ENCODE measurements at places on chromosomes 1 and 21.

DNA sequence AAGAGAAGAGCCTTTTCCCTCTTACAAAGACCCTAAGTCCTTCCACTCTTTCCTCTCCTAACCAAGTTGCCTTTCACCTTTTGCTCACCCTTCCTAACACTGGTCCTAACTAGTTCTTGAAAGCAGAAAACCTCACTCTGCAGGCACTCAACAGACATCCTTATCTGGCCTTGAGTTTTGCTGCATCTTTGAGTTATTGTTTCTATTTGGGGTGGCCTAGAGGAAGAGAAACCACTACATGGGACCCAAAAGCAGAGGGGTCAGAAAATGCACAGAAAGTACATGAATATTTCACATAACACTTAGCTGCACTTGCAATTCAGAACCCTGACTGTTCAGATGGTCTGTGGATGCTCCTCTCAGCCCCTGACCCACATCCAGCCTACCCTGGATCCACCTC lies 178.3 kb upstream of the SYT6 start:
- peaks cover 3% of the 10 kb centered on the region for H3K27me3 ChIP-seq
- H3K36me3 ChIP-seq, result no peaks in the 10 kb centered on the region
- no peaks in the 10 kb centered on the region for H3K4me1 ChIP-seq
- DNase-seq, result no peak
- no peak overlapping the region for H3K27ac ChIP-seq
- no peak overlapping the region for H3K4me3 ChIP-seq

DNA sequence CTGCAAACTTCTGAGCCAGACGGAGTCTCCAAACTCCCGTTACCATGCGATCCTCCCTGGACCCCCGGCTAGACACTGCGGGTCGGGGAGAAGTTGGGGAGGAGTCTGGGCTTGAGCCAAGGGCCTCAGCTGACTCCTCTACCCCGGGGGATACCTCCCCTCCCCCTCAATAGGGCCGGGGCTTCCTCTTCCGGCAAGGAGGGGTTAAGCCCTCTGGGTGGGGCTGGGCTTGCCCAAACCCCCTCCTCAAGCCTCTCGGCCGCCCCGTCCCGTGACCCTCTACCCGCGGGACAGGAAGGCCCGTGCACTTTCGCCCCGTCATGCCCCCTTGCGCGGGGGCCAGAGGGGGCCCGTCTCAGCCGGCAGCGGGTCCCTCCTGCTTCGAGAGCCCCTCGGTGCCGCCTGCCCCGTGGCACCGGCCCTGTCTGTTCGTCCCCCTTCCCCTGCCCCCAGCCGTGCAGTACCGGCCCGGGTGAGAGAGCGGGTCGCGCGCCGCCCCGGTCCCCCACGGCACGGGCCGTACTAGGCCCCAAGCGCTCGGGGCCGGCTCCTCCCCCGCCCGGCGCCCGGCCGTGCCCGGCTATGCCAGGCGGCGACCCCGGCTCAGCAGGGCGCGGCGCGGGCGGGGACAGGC lies 652 bp downstream of the ARL8A start:
- H3K36me3 ChIP-seq, result no peaks in the 10 kb centered on the region
- peak overlapping the region; percentile 90 for H3K27ac ChIP-seq
- peak overlapping the region; percentile 89 for H3K4me3 ChIP-seq
- peak; percentile 36 for DNase-seq
- H3K27me3 ChIP-seq, result peaks cover 11% of the 10 kb centered on the region

- no peak for DNase-seq
- H3K4me3 ChIP-seq, result peak overlapping the region; percentile 86
- peak overlapping the region; percentile 94 for H3K27ac ChIP-seq
Observed at GRCh38 chr1:184973272-184974055, 844 bp downstream of the NIBAN1 start.

GRCh38 chr1:180028864-180029263 lies 74.3 kb downstream of the CEP350 start:
- H3K36me3 ChIP-seq, result peaks cover 17% of the 10 kb centered on the region
- H3K27me3 ChIP-seq, result no peaks in the 10 kb centered on the region
- no peak overlapping the region for H3K27ac ChIP-seq
- DNase-seq, result no peak

DNA sequence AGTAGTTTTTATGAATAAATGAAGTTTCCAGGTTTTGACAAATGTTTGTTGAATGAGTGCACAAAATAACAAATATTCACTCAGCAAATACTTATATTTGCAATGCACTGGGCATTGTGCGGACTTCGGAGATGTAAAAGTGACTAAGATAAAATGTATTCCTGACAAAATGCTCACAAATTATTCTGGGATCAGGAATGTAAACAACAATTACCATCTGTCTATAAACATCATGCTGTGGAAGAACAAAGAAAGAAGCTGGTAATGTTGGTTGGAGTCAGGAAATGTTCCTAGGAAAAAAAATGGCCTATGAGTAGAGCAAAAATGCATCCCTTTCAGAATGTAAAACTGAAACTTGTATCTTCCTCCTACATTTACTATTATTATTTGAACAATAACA lies 68.5 kb downstream of the CRB1 start:
- H3K36me3 ChIP-seq, result no peaks in the 10 kb centered on the region
- no peak for DNase-seq
- H3K27me3 ChIP-seq, result no peaks in the 10 kb centered on the region
- H3K4me3 ChIP-seq, result no peak overlapping the region
- no peaks in the 10 kb centered on the region for H3K4me1 ChIP-seq

GRCh38 chr1:73771396-73771795 lies 426.6 kb downstream of the LRRIQ3 start:
- no peak overlapping the region for H3K4me3 ChIP-seq
- no peaks in the 10 kb centered on the region for H3K36me3 ChIP-seq
- H3K27ac ChIP-seq, result no peak overlapping the region
- no peak for DNase-seq
- peaks cover 2% of the 10 kb centered on the region for H3K4me1 ChIP-seq

GRCh38 chr1:85546748-85547147 lies 33.8 kb upstream of the CCN1 start:
- H3K4me1 ChIP-seq, result peaks cover 13% of the 10 kb centered on the region
- no peak for DNase-seq
- no peak overlapping the region for H3K27ac ChIP-seq
- H3K27me3 ChIP-seq, result no peaks in the 10 kb centered on the region

DNA sequence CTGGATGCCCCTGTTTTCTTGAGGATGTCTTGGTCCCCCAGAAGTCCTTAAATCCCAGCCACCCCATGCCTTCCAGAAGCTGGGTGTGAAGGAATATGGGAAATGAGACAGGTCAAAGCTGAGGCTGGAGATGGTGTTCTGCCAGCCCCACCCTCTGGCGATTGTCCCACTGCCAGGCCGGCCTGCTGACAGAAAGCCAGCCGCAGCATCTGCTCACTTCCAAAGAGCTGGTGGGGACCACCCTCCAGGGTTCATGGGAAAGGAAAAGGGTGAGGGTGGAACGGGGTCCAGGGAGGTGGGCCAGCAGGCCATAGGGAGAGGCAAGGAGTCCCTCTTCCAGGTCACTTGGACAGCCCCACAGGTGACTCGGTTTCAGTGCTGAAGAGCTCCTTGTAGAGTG lies 1.9 kb upstream of the LINGO4 start:
- DNase-seq, result no peak
- no peaks in the 10 kb centered on the region for H3K4me1 ChIP-seq
- H3K4me3 ChIP-seq, result no peak overlapping the region
- no peaks in the 10 kb centered on the region for H3K36me3 ChIP-seq
- peaks cover 36% of the 10 kb centered on the region for H3K27me3 ChIP-seq

DNA sequence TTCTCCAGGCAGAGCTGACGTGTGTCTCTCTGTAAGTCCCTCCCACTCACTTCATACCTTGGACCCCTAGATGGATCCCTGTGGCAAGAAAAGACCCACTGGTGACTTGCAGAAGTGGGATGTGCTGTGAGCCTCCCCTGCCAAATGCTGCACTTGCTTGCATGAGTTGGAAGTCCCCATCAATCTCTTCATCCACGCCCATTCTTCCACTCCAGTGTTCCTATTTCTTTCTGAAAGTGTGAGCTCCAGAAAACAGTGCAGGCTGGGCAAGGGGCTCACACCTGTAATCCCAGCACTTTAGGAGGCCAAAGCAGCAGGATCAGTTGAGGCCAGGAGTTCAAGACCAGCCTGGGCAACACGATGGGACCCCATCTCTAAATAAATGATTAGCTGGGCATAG lies 254.1 kb upstream of the IRF2BP2 start:
- H3K4me3 ChIP-seq, result no peak overlapping the region
- H3K27me3 ChIP-seq, result no peaks in the 10 kb centered on the region
- no peak overlapping the region for H3K27ac ChIP-seq
- no peak for DNase-seq
- peaks cover 29% of the 10 kb centered on the region for H3K4me1 ChIP-seq

- DNase-seq, result no peak
- no peaks in the 10 kb centered on the region for H3K36me3 ChIP-seq
- H3K4me3 ChIP-seq, result no peak overlapping the region
- no peaks in the 10 kb centered on the region for H3K27me3 ChIP-seq
- H3K4me1 ChIP-seq, result peaks cover 15% of the 10 kb centered on the region
- H3K27ac ChIP-seq, result no peak overlapping the region
Observed at GRCh38 chr1:93774707-93775106, 93.1 kb upstream of the BCAR3 start.

GRCh38 chr1:202093858-202094257 lies 28.9 kb upstream of the GPR37L1 start:
- H3K36me3 ChIP-seq, result no peaks in the 10 kb centered on the region
- no peak for DNase-seq
- H3K4me3 ChIP-seq, result no peak overlapping the region
- H3K4me1 ChIP-seq, result peaks cover 2% of the 10 kb centered on the region
- no peak overlapping the region for H3K27ac ChIP-seq
- no peaks in the 10 kb centered on the region for H3K27me3 ChIP-seq

GRCh38 chr1:168167806-168168205 lies 11.0 kb upstream of the TIPRL start:
- no peaks in the 10 kb centered on the region for H3K27me3 ChIP-seq
- H3K36me3 ChIP-seq, result no peaks in the 10 kb centered on the region
- no peak overlapping the region for H3K4me3 ChIP-seq
- no peak for DNase-seq
- no peaks in the 10 kb centered on the region for H3K4me1 ChIP-seq

GRCh38 chr1:8402109-8402710 lies 84.3 kb downstream of the SLC45A1 start:
- H3K27me3 ChIP-seq, result no peaks in the 10 kb centered on the region
- H3K36me3 ChIP-seq, result peaks cover 30% of the 10 kb centered on the region
- H3K4me1 ChIP-seq, result peaks cover 10% of the 10 kb centered on the region
- peak overlapping the region; percentile 56 for H3K27ac ChIP-seq

DNA sequence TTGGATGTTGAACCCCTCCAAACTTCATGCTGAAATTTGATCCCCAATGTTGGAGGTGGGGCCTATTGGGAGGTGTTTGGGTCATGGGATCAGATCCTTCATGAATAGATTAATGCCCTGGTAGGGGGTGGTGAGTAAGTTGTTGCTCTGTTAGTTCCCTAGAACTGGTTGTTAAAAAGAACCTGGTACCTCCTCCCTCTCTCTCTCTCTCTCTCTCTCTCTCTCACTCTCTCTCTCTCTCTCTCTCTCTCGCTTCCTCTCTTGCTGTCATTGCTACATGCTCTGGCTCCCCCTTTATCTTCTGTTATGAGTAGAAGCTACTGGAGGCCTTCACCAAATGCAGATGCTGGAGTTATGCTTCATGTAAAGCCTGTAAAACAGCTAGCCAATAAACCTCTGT lies 498.2 kb upstream of the NR5A2 start:
- H3K27me3 ChIP-seq, result no peaks in the 10 kb centered on the region
- H3K36me3 ChIP-seq, result no peaks in the 10 kb centered on the region
- DNase-seq, result no peak
- no peak overlapping the region for H3K27ac ChIP-seq
- H3K4me1 ChIP-seq, result no peaks in the 10 kb centered on the region

- peak overlapping the region; percentile 4 for H3K4me3 ChIP-seq
- peaks cover 2% of the 10 kb centered on the region for H3K36me3 ChIP-seq
- H3K27me3 ChIP-seq, result no peaks in the 10 kb centered on the region
- peak overlapping the region; percentile 75 for H3K27ac ChIP-seq
Observed at GRCh38 chr1:201751872-201752271, 77.1 kb upstream of the IPO9 start.

DNA sequence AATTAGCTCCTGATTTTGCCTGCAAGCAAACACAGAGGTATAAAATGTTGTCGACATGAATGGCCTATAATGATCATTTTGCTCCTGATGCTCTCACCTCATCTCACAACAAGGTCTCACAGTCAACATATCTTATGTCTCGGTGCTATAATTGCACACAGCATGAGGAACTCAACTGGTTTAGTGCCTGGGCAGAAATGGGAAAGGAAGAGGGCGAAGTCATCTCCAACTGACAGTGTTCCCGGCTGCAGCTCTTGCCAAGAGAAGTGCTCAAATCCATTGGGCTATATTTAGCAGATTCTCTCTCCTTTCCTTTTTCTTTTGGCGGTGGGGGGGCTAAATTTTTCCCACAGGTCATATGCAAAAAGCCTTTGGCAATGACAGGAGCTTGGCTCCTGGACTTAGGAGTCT lies 53.0 kb downstream of the SLC45A1 start:
- peaks cover 78% of the 10 kb centered on the region for H3K4me1 ChIP-seq
- no peak for DNase-seq
- H3K36me3 ChIP-seq, result peaks cover 3% of the 10 kb centered on the region
- H3K27me3 ChIP-seq, result no peaks in the 10 kb centered on the region
- H3K27ac ChIP-seq, result peak overlapping the region; percentile 94

DNA sequence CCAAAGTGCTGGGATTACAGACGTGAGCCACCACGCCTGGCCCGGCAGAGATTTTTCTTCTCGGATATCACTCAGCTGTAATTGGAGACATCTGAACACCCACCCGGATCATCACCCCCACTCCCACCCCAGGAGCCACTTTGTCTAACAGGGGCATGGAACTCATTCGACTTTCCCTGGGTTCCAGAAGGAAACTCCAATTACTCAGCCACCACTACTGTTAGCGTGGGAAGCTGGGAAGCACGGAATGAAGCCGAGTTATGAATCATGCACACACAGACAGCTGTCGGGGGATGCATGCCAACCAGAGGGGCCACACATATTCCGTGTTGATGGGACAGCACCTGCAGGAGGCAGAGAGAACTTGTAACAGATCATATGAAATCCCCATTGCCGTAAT lies 85.2 kb downstream of the HLCS start:
- no peaks in the 10 kb centered on the region for H3K4me1 ChIP-seq
- no peak for DNase-seq
- H3K27me3 ChIP-seq, result no peaks in the 10 kb centered on the region
- H3K36me3 ChIP-seq, result peaks cover 45% of the 10 kb centered on the region
- H3K27ac ChIP-seq, result peak overlapping the region; percentile 13
- H3K4me3 ChIP-seq, result no peak overlapping the region

- H3K36me3 ChIP-seq, result no peaks in the 10 kb centered on the region
- no peak overlapping the region for H3K27ac ChIP-seq
Observed at GRCh38 chr1:237903961-237904360, 13.2 kb upstream of the ZP4 start.

DNA sequence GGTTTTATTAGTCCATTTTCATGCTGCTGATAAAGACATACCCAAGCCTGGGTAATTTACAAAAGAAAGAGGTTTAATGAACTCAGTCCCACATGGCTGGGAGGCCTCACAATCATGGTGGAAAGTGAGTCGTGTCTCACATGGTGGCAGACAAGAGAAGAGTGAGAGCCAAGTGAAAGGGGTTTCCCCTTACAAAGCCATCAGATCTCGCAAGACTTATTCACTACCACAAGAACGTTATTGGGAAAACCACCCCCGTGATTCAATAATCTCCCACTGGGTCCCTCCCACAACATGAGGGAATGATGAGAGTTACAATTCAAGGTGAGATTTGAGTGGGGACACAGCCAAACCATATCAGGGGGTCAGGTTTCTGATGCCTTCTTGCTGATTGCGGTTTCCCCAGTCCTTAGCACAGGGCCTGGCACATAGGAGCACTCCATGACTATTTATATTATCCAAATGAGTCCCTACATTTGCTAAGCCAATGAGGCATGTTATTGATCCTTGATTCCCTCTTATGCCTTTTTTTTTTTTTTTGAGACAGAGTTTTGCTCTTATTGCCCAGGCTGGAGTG lies 35.3 kb upstream of the PAXBP1 start:
- no peak overlapping the region for H3K27ac ChIP-seq
- no peaks in the 10 kb centered on the region for H3K36me3 ChIP-seq
- peaks cover 6% of the 10 kb centered on the region for H3K27me3 ChIP-seq
- no peak for DNase-seq
- H3K4me3 ChIP-seq, result no peak overlapping the region

Data from progenitor cell of endocrine pancreas (in vitro differentiated cells).